Cerebellar nuclear complex (tissue), 1 donor: ENCODE measurements at places on chromosomes 1 and 21.

- DNase-seq = no peak
Observed at GRCh38 chr1:93604411-93604810, 77.2 kb downstream of the BCAR3 start.

DNA sequence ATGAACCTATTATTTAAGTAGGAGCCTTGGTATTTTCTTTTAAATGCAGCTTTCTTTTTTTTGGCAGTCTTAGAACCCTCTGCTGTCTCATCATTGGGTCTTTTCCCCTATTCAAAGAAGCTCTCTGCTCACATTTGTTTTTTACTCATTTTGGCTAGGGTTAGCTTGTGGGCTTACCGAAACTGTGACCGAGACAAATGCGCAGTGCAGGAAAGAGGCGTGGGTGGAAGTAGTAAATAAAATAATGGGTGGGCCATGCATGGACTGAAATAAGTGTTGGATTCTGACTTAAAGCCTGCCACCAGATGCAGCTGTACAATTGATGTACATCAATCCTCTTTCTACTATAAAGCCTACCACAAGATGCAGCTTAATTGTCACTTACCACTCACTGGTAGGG, 14.7 kb downstream of the XPR1 start:
- no peak for DNase-seq

DNA sequence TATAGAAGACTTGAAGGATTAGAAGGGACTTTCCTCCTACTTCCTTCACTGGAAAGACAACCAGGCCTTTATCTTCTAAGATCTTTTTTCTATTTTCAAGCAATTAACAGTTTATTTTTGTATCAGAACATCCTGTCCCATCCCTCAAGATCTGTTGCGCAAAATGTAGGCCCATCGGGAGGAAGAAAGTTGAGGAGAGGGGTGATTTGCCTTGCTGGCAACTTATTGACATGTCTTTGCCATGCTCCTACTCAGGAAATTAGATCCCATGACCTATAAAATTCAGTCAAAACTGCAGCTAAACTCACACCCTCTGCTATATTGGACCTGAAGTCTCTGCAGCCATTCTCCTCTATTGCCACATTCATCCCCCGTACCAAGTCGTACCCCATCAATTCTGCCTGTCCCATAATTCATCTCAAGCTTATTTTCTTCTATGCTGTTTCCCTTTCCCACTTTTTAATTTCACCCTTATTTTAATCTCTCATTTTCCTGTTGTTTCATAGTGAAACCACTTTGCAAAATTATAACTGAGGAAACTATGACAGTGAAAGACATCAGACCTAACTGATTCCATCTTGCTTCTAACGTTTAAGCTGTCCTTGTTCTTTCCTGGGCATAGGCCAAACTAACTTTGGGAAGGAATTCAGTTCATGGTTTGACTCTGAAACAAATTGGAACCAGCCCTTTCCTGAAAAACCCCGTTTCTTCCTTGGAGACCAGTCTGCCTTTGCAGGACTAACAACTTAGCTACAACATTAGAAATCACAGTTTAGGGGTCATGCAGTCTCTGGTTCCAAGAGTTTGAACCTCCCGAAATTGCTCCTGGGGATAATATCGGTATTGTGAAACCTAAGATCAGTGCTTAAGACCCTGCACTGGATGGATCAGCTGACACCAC, 195.7 kb upstream of the PTBP2 start:
- no peak for DNase-seq

GRCh38 chr1:53188099-53188498, 8.5 kb upstream of the CPT2 start:
- DNase-seq = no peak

DNA sequence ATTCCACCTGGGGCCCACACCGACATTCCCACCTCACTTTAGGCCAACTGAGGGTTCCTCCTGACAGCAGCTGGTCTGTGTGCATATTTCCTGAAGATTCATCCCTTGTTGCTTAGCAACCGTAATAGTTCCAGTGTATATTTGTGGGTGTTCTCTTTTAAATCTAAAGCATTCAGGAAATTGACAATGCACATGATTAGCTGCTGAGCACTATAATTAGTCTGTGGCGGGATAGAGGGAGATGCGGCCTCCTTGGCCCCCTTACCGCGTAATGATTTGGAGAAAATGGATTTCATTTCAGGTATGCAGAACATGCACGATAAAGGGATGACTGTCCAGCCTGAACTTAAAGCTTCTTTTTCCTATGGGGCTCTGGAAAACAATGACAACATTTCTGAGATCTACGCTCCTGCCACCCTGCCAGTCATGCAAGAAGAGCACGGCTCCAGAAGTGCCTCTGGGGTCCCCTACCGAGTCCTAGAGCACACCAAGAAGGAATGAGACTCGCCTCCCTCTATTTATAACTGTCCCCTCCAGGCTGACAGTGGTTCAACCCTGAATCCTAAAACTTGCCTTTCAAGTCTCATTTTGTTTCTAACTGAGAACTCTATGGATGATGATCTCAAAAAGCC, 33.8 kb upstream of the RCAN3 start:
- no peak for DNase-seq

DNA sequence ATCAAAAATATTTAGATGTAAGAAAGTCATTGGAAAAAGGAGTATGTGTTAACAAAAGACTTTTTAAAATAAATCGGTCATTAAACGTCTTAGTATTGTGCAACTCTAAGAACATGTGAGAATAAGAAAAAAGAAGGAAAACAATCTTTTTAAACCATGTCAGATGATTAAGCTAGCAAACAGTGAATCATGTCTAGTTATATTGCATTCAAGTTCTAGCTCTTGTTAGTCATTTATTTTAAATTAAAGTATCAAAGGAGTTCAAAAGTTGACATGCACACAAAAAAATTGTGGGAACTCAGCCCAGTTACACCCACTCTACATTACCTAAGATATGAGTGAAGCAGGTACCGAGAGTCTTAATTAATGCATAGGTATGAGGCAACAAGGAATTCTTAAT, 9.8 kb downstream of the FRRS1 start:
- no peak for DNase-seq

GRCh38 chr1:216476341-216476740, 53.1 kb upstream of the USH2A start:
- no peak for DNase-seq

DNA sequence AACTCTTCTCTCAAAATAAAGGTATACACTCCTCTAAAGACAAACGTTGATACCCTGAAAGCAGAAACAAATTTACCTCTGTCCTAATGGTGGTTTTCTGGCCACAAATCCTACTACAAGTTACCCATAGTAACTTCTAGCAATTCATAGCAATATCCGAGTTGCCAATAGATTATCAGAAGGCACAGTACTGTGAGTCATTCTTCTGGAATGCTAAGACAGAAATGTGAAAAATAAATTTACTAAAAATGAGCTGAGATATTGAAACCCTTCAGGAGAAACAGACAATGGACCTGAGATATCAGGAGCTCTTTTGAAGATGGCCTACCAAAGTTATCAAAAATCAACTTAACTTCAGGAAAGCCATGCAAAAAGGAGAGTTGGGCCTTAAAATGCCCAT, 715.0 kb upstream of the ADAMTS5 start:
- no peak for DNase-seq

- DNase-seq = no peak
Observed at GRCh38 chr1:26419494-26419893, 8.9 kb downstream of the LIN28A start.

DNA sequence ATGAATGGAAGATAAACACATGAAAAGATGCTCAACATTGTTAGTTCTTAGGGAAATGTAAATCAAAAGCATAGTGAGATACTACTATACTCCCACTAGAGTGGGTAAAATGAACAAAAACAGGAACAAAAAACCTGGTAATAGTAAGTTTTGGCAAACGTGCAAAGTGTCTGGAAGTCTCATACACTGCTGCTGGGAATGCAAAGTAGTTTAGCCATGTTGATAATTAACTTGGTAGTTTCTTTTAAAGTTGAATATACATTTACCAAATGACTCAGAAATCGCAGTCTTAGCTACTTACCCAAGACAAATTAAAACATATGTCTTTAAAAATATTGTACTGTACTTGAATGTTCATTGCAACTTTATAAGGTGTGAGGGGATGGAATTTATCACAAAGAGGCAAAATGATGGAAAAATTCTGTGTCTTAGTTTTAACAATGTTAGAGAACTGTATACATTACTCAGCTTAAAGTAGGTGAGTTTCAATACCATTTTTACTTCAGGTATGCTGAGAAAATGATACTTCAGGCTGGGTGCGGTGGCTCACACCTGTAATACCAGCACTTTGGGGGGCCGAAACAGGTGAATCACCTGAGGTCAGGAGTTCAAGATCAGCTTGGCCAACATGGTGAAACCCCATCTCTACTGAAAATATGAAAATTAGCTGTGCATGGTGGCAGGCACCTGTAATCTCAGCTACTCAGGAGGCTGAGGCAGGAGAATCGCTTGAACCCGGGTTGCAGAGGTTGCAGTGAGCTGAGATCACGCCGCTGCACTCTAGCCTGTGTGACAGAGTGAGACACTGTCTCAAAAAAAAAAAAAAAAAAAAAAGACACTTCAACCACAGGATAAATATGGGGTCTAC, 102.3 kb downstream of the PDE4B start:
- no peak for DNase-seq

GRCh38 chr1:93839307-93839706, 39.7 kb downstream of the DNTTIP2 start:
- no peak for DNase-seq

GRCh38 chr1:67393240-67393639, 37.0 kb downstream of the SERBP1 start:
- DNase-seq = no peak

DNA sequence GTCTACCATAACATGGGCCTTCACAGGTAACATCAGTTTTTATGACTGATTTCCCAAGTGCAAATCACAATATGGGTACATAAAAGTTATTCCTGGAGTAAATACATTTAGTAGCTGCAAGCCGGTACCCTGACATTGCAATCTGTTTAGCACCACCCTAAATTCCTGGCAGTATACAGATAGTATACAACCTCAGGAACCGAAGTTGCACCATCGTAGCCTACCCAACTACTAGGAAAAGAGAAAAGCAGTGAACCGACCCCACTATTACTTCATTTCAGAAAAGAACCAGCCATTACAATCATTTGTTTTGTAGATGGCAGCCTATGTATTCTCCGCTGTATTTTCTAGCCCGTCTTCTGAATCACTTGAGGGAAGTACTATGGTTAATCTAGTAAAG, 1.1 kb downstream of the ADIPOR1 start:
- DNase-seq = no peak

DNA sequence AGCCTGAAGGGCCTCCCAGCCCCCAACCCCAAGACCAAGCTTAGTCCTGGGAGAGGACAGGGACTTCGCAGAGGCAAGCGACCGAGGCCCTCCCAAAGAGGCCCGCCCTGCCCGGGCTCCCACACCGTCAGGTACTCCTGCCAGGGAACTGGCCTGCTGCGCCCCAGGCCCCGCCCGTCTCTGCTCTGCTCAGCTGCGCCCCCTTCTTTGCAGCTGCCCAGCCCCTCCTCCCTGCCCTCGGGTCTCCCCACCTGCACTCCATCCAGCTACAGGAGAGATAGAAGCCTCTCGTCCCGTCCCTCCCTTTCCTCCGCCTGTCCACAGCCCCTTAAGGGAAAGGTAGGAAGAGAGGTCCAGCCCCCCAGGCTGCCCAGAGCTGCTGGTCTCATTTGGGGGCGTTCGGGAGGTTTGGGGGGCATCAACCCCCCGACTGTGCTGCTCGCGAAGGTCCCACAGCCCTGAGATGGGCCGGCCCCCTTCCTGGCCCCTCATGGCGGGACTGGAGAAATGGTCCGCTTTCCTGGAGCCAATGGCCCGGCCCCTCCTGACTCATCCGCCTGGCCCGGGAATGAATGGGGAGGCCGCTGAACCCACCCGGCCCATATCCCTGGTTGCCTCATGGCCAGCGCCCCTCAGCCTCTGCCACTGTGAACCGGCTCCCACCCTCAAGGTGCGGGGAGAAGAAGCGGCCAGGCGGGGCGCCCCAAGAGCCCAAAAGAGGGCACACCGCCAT, 21.9 kb upstream of the ARF1 start:
- DNase-seq = no peak

DNA sequence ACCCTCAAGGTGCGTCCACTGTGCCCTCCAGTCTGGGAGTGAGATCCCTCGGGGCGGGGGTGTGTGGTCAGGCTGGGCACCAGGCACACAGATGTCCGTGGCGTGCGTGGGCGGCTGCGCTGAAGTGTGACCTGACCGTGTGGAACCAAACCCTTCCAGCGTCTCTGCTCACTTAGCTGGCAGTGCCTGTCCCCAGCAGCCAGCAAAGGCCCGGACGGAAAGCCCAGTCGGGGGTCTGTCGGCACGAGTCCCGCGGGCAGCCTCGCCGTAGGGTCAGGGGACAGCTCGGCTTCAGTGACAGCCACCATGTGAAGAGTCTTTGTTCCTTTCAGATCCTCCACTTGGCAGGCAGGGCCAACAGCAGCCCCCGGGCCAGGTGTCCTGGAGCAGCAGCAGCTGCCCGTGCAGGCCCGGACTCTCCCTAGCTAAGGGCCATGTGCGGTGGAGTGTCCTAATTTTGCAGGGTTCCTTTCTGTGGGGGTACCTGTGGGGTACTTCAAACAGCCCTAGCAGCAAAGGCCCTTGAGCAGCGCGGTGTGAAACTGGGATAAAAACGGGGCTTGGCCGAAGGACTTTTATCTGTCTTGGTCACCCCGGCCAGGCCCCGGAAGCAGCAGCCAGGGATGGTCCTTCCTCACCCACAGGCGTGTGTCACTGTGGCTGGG, 11.6 kb downstream of the TTLL10 start:
- no peak for DNase-seq

DNA sequence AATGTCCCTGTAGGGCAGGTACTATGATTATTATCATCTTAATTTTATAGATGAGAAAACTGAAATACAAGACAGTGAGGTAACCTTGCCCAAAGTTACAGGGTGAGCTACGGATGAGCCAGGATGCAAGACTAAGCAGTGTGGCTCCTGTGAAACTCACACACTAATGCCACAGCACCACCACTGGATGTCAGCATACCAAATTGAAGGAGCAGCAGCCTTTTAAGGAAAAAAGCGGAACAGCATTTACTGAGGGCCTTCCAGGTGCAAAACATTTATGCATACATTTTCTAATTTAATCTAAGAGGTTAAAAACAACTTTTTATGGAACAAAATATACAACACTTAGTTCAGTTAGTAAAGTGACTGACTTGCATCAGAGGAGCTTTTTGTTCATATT, 41.7 kb downstream of the SEC16B start:
- no peak for DNase-seq

- no peak for DNase-seq
Observed at GRCh38 chr1:7893529-7894180, 40.8 kb upstream of the UTS2 start.

- no peak for DNase-seq
Observed at GRCh38 chr21:38504066-38504465, 5.8 kb upstream of the ERG start.
